IMR-90 (cell line): ENCODE measurements at places on chromosomes 16 and 17. TPM values are rescaled to one million over a fixed set of nuclear protein-coding genes. Genes with fewer than 3 reads are reported as not detected.

GRCh38 chr17:34776456-34777443, 184.5 kb downstream of the CCT6B start:
- H3K27ac ChIP-seq = no peak overlapping the region
- peaks cover 2% of the 10 kb centered on the region; the same call in 1 of the 2 replicates for H3K27me3 ChIP-seq
- no peaks in the 10 kb centered on the region for H3K4me1 ChIP-seq
- H3K36me3 ChIP-seq = no peaks in the 10 kb centered on the region

DNA sequence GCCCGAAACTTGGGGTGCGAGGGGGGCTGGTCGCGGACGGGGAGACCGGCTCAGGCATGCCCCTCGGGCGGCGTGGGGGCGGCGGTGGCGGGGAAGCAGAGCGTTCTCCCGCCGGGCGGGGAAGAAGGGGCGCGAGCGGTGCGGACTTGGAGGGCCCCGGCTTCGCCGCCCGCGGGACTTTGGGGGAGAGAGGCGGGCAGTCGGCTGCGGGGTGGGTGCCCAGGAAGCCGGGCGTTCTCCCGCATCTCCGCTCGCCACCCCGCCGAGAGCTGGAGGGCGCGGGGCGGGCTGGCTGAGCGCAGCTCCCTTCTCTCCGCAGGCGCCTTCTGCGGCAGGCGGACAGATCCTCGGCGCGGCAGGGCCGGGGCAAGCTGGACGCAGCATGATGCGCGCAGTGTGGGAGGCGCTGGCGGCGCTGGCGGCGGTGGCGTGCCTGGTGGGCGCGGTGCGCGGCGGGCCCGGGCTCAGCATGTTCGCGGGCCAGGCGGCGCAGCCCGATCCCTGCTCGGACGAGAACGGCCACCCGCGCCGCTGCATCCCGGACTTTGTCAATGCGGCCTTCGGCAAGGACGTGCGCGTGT, 772 bp downstream of the NTN1 start:
- H3K27me3 ChIP-seq = peaks cover 47% of the 10 kb centered on the region
- no peak overlapping the region for H3K27ac ChIP-seq

- H3K4me1 ChIP-seq = no peaks in the 10 kb centered on the region; the same call in 1 of the 2 replicates
- H3K27me3 ChIP-seq = no peaks in the 10 kb centered on the region
- H3K36me3 ChIP-seq = peaks cover 6% of the 10 kb centered on the region
- peak overlapping the region; percentile 3; the same call in 1 of the 2 replicates for H3K27ac ChIP-seq
- H3K4me3 ChIP-seq = no peak overlapping the region
These were observed 177.4 kb downstream of the FTO start for GRCh38 chr16:53881371-53881770.

GRCh38 chr17:29619251-29619650, 3.5 kb downstream of the CORO6 start:
- H3K27ac ChIP-seq = no peak overlapping the region
- no peak overlapping the region for H3K4me3 ChIP-seq

- peaks cover 31% of the 10 kb centered on the region for H3K27me3 ChIP-seq
- H3K36me3 ChIP-seq = no peaks in the 10 kb centered on the region
These were observed 3.0 kb downstream of the CACNG1 start for GRCh38 chr17:67047382-67047781.

DNA sequence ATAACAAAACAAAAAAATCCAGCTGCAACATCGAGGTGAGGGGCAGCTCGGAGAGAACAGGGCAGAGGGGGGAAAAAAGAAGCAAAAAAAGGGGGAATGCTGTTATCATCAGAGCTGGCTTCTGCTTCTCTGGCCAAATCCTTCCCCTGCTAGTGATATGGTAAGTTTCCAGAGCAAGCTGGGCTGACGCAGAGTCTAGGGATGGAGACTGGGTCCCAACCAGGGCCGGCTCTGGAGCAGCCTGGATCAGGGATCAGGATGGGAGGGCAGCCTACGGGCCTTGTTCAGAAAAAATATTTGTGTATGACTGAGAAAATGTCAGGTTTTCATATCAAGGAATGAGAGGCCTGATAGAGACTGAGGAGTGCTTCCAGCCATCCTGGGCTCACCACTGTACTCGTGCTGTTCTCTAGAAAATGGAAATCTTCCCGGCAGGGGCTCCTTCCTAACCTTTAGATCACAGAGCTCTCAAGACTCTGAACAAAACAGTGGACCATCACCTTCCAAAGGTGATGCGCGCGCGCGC, 726 bp upstream of the C1QTNF1 start:
- DNase-seq = no peak
- no peaks in the 10 kb centered on the region for H3K36me3 ChIP-seq
- H3K27ac ChIP-seq = no peak overlapping the region
- H3K27me3 ChIP-seq = peaks cover 2% of the 10 kb centered on the region; the same call in 1 of the 2 replicates

GRCh38 chr17:47935961-47936360, 5.4 kb upstream of the PNPO start:
- H3K27ac ChIP-seq = no peak overlapping the region
- H3K4me1 ChIP-seq = peaks cover 4% of the 10 kb centered on the region; the same call in 1 of the 2 replicates
- H3K27me3 ChIP-seq = no peaks in the 10 kb centered on the region
- H3K4me3 ChIP-seq = no peak overlapping the region

DNA sequence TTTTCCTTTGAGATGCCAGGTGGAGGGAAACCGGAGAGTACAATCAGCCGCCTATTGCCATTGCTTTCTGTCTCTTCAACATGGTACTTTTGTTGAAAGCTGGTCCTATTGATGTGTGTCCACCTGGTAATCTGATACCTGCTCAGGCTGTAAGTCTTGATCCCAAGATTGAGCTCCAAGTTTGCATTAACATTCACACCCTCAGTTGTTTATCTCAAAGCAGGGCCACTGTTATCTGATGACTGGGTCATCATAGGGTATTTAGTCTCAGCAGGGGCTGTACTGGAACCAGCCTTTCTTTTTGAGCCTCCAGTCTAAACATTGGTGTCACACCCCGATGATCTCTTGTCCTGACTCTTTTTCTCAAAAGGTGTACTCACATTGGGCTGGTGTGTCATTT, 370.3 kb upstream of the TOM1L1 start:
- H3K27ac ChIP-seq = no peak overlapping the region
- H3K27me3 ChIP-seq = no peaks in the 10 kb centered on the region
- no peaks in the 10 kb centered on the region for H3K36me3 ChIP-seq
- no peak overlapping the region for H3K4me3 ChIP-seq
- no peaks in the 10 kb centered on the region for H3K4me1 ChIP-seq

GRCh38 chr17:34125921-34126320, 129.2 kb upstream of the CCL2 start:
- H3K27ac ChIP-seq = no peak overlapping the region
- H3K4me1 ChIP-seq = no peaks in the 10 kb centered on the region
- no peak for DNase-seq
- H3K27me3 ChIP-seq = no peaks in the 10 kb centered on the region; the same call in 1 of the 2 replicates
- H3K36me3 ChIP-seq = no peaks in the 10 kb centered on the region
- H3K4me3 ChIP-seq = no peak overlapping the region

GRCh38 chr17:48023400-48024148, 14.0 kb downstream of the COPZ2 start:
- H3K4me3 ChIP-seq = peak overlapping the region; percentile 33
- H3K27ac ChIP-seq = no peak overlapping the region
- H3K27me3 ChIP-seq = no peaks in the 10 kb centered on the region
- DNase-seq = peak; percentile 32
- H3K36me3 ChIP-seq = no peaks in the 10 kb centered on the region
- H3K4me1 ChIP-seq = peaks cover 18% of the 10 kb centered on the region

DNA sequence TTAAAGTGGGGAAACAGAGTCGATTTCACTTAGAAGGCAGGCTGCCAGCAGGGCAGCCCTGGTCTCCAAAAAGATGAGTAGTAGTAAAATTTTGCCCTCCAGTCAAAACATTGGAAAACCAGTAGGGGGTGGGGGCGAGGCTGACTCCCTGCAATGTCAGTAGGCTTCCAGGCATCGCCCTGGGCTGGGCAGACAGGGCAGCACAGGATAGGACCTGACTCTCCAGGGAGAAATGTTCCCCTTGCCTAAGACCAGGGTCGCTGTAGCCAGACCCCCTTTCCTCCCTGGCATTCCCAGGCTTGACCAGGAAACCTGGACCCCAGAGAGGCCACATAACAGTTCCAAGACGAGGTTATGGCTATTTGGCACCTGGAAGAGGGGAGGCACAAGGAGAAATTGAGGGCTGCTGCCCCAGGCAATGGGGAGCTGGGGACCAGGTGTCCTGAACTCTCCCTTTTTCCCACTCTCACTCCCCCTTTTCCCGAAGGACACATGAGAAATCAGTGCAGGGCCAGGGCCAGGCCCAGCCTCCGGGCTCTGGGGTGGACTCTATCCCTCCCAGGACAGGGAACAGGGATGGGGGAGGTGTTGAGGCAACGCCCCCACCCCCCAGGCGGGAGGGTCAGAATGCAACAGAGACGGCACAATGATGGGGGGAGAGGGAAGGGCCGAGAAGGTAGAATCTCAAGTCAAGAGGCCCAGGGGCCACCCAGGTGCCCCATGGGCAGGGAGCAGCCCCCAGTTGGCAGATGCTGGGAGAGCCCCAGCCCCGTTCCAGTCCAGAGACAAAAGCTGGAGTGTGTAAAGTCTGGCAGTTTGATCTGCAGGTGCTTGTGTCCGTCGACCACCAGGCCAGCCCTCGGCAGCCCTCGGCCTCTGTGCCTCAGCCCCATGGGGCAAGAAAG, 4.5 kb upstream of the SAMD14 start:
- peaks cover 51% of the 10 kb centered on the region for H3K36me3 ChIP-seq
- peaks cover 18% of the 10 kb centered on the region for H3K4me1 ChIP-seq
- DNase-seq = no peak

- no peak overlapping the region for H3K4me3 ChIP-seq
- H3K4me1 ChIP-seq = peaks cover 21% of the 10 kb centered on the region
- no peaks in the 10 kb centered on the region for H3K36me3 ChIP-seq
- DNase-seq = peak; percentile 68
These were observed 8.9 kb upstream of the TNS4 start for GRCh38 chr17:40510328-40510648.

GRCh38 chr17:53470626-53471025, 352.1 kb upstream of the KIF2B start:
- no peaks in the 10 kb centered on the region for H3K36me3 ChIP-seq
- H3K4me3 ChIP-seq = no peak overlapping the region
- H3K27ac ChIP-seq = no peak overlapping the region

DNA sequence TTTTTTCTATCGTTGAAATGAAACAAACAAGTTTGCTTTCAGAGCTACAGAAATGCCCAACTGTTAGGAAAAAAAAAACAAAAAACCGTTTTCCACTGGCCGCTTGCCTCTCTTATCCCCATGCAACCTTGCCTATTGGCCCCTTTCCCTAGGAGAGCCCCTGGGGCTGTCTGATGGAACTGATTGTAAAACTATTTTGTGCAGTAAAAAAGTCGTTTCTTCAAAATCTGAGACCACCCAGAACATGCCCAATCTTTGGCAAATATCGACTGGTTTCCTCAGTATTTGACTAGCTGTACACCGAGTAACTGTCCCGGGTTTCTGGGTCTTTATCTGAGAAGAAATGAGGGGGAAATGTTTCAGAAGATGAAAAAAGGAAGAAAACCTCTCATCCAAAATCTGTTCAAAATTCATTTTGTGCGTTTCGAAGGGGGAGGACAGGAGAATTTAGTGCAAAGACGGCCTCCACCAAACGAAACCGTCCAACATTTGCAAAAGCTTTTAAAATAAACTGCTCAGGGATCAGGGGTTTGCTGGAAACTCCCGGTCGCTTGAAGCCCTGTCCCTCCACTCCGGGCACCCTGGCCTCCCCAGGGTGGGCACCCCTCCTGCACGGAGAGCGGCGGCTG, 1.1 kb upstream of the GNAO1 start:
- peaks cover 52% of the 10 kb centered on the region for H3K27me3 ChIP-seq
- peak overlapping the region; percentile 55; the same call in 1 of the 2 replicates for H3K4me3 ChIP-seq
- no peaks in the 10 kb centered on the region; the same call in 1 of the 2 replicates for H3K4me1 ChIP-seq
- no peak overlapping the region for H3K27ac ChIP-seq
- H3K36me3 ChIP-seq = no peaks in the 10 kb centered on the region
- DNase-seq = no peak

- peaks cover 13% of the 10 kb centered on the region for H3K4me1 ChIP-seq
- no peaks in the 10 kb centered on the region for H3K27me3 ChIP-seq
- H3K27ac ChIP-seq = peak overlapping the region; percentile 97; the same call in 1 of the 2 replicates
- no peak overlapping the region for H3K4me3 ChIP-seq
These were observed 34.4 kb downstream of the BRD7 start for GRCh38 chr16:50334106-50334975.

DNA sequence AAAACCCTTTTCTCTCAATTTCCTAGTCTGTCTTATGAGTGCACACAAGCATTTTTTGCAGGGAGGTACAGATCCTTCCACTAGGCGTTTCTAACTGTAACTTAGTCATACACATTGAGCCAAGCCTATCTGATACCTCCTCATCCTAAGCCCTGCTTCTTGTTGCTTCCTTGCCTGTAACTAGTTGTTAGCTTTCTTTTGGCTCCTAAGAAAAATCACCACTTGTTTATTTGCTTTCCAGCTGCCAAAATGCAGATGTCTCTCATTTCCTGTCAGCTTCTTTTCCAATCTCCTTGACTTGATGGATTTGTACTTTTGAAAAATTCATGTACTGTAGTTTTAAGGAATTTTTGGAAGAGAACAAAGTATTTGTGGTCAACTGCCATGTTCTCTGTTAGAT, 73.7 kb downstream of the TNRC6C start:
- peaks cover 13% of the 10 kb centered on the region for H3K4me1 ChIP-seq
- H3K27ac ChIP-seq = no peak overlapping the region; the same call in 1 of the 2 replicates
- peak; percentile 76 for DNase-seq
- H3K4me3 ChIP-seq = no peak overlapping the region

- peaks cover 12% of the 10 kb centered on the region for H3K4me1 ChIP-seq
- no peak overlapping the region for H3K4me3 ChIP-seq
- no peaks in the 10 kb centered on the region for H3K36me3 ChIP-seq
- no peak for DNase-seq
- no peak overlapping the region for H3K27ac ChIP-seq
- H3K27me3 ChIP-seq = no peaks in the 10 kb centered on the region
These were observed 111.1 kb downstream of the PITPNC1 start for GRCh38 chr17:67488161-67488560.

DNA sequence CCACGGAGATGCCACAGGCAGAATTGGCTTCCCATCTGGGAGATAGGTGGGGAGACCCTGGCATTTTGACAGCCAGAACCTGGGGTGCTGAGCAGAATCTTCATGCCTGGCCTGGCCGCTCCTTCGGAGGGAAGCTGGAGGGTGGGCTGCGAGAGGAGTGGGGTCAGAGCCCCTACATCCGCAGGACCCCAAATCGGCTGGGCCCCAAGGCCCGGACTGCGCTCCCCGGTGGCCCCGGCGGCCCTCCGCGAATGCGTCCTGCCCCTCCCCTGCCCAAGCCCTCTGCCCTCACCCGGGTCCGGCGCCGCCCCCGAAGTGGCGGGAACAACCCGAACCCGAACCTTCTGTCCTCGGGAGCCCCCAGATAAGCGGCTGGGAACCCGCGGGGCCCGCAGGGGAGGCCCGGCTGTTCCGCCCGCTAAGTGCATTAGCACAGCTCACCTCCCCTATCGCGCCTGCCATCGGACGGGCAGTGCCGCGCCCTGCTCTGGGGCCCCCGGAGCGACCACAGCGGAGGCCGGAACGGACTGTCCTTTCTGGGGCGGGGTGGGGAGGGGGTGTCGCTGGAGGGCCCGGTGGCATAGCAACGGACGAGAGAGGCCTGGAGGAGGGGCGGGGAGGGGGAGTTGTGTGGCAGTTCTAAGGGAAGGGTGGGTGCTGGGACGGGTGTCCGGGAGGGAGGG, 850 bp upstream of the PNMT start:
- no peak for DNase-seq
- peaks cover 7% of the 10 kb centered on the region; the same call in 1 of the 2 replicates for H3K4me1 ChIP-seq
- no peak overlapping the region for H3K4me3 ChIP-seq
- no peak overlapping the region for H3K27ac ChIP-seq

GRCh38 chr17:64608571-64608981, 53.5 kb downstream of the SMURF2 start:
- H3K36me3 ChIP-seq = peaks cover 11% of the 10 kb centered on the region
- H3K4me1 ChIP-seq = peaks cover 17% of the 10 kb centered on the region
- no peaks in the 10 kb centered on the region for H3K27me3 ChIP-seq
- H3K4me3 ChIP-seq = no peak overlapping the region

SEPTIN12 gene
- not detected in 2 replicates for polyA plus RNA-seq

CCL4 gene
- not detected in 2 replicates for polyA plus RNA-seq

NACA2 gene
- not detected in 2 replicates for polyA plus RNA-seq

NHLRC4 gene
- 0.65 and 0.84 TPM in 2 replicates for polyA plus RNA-seq

SCARF1 gene
- polyA plus RNA-seq = 0.34 and 0.43 TPM in 2 replicates

TRIM72 gene
- polyA plus RNA-seq = not detected in 2 replicates

MT3 gene
- 0.62 and 0.70 TPM in 2 replicates for polyA plus RNA-seq

RNPS1 gene
- polyA plus RNA-seq = 192 and 194 TPM in 2 replicates

MEIOC gene
- polyA plus RNA-seq = 0.27 and 0.37 TPM in 2 replicates
